Stimulated activated CD8-positive, alpha-beta memory T cell treated with anti-CD3 and anti-CD28 coated beads, Interleukin-7, amount 100 ng/mL, for 1 hour (primary cell): ENCODE measurements at places on chromosomes 2 and 18.

DNA sequence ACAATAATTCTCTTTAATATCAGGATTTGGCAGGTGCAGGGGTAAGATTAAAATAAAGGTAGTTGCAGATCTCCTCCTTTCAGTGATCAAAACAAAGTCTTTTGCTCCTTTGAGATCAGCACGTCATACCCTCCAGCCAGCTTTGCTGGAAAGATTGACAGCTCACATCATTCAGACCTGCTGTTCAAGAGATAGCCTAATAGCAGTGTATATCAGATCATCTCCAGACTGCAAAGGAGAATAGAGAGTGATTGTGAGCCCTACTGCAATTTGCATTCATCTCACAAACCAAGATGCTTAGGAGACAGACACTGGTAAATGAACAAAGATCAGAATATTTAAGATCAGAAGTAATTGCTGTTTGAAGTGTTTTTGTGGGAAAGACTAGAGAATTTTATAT is 135.8 kb upstream of the DSEL start:
- no peak for DNase-seq

GRCh38 chr18:36724591-36725001 is 104.2 kb downstream of the TPGS2 start:
- no peak for DNase-seq

GRCh38 chr2:215654148-215654819 is 218.4 kb upstream of the FN1 start:
- no peak for DNase-seq

DNA sequence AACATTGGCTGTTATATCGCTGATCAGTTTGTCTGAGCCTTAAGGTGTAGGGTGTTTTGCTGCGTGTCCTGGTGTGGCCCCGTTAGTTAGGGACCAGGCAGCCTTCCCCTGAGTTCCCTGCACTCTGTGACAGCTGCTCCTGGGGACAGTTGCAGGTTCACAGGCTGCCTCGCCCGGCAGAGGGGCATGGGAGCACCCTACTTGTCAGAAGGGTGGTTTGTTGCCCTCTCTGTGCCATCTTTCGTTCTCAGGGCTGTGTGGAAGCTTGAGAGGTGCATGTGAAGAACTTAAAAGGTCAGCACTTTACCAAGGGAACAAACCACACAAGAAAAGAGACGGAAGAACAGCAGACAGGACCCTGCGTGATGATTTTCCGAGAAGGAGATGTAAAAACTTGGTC is 159.6 kb downstream of the LDLRAD4 start:
- DNase-seq = no peak

DNA sequence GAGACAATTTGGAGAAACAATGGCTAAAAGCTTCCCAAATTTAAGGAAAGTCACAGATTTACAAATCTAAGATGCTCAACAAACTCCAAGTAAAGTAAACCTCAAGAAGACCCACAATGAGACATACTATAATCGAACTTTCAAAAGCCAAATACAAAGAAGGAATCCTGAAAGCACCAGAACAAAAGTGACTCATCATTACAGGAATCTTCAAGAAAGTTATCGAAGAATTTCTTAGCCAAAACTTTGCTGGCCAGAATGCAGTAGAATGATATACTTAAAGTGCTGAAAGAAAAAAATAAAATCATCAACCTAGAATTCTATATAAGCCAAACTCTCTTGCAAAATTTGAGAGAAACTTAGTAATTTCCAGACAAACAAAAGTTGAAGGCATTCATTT is 106.5 kb upstream of the TMEM200C start:
- DNase-seq = no peak

DNA sequence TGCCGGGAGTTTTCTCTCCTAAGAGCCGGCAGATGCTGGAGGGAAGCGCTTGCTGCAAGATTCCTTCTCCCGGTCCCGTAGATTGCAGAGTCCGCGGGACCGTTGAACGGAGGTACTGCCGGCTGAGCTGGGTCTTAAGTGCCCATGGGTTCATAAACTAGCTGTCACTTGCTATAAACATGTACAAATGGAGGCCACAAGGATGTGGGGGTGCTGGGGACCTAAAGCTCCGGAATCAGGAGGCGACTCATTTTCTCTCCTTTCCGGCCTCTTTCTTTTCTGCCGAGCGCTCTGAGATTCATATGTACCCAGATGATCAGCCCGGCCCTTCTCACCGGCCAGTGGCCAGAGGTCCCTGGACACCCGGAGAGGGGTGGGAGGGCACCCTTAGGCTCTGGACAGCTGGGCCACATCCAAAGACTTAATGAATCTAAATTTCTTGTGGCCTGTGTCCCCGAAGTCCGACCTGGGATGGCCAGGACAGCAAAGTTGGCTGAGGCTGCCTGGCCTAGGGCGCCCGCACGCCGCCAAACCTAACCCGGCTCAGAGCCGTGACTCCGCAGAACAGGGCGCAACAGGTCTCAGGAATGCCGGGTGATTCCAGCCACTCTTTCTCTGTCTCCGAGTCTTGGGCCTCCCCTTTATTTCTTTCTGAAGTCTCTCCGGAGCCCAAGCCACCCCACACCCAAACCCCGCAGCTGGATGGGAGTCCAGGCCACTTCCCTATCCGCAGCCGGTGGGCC is 2.4 kb upstream of the PAX3 start:
- DNase-seq = no peak

GRCh38 chr2:143029141-143029540 is 100.1 kb upstream of the ARHGAP15 start:
- DNase-seq = no peak

DNA sequence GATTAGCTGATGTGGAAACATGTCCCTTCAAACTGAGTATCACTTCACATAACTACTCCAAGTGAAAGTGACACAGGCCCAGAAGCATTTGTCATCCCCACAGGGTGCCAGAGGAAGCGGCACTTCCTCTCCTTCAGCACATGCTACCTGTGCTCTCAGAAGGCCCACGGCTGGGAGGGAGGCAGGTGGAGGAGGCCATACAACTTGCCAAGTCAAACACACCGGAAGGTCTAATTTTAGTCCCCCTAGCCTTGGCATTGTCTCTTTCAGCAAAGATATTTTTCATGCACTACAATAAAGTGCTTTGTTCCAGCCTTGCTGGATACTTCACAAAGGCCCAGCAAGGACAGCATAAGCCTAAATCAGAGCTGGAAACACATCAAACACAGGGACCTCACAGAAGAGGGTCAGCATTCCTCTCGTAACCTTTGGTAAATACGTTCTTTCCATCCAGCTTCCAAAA is 38.0 kb downstream of the VSNL1 start:
- DNase-seq = no peak

DNA sequence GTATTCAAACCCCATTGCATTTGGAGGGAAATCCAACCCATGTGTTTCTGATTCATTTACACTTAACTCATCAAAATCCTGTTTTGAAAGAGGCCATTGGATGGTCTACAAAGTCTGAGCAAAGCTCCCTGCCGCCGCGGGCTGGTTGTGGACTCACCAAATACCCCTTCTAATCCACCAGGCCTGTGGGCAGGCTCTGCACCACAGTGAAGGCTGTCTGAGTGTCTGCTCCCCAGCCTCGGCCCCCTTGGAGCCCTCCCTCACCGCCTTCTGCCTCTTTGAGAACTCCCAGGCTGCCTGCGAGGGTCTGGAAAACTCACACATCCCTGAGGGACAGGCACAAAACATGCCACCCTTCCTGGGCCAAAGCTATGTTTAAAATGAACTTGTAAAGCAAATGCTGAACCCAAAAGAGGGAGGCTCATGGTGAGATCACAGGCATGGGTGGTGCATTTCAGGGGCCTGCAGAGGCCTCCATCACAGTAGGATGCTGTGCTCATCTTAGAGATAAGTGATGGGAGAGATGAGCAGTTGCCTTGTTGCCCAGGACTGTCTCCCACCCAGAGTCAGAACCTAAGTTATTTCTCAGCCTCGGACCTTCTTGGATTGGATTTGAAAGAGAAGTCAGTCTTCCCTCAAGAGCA is 225.0 kb downstream of the CYP26B1 start:
- no peak for DNase-seq
